ENCODE measurements at places on chromosomes 2 and 18. TPM values are rescaled to one million over a fixed set of nuclear protein-coding genes. Genes with fewer than 3 reads are reported as not detected.

DNA sequence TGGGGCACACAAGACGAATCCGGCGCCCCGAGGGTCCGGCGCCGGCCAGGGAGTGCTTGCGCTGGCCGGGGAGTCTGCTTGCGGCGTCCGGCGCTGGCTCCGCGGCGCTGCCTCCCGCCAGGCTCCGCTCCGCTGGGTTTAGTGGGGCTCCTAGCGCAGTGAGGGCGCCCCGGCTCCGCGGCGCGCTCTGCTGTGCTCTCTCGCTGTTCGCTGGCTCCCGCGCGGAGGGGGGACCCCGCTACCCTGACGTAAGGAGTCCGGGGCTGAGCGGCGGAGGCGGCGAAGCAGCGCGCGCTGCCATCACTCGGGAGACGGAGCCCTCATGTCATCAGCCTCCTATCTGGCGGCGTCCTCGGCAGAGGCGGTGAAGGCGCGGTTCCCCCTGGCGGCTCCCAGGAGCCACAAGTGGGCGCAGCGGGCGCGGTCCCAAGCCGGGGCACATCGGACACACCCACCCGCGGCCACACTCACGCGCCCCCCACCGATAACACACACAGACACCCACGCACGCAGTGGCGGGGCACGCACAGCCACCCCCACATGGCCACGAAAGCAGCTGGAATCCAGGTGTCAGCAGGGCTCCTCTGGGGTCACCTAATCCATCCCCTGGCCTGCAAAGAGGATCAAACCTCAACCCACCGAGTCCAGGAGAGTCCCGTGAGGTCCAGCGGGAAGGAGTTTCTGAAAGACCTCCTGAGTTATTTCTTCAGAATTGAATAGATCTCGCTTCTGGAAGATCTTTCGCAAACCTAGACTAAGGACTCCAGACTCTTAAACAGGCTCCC lies at the start of gene C1QL2:
Gene C1QL2 (minus strand): TSS at position 189 of the 785 bp plus-strand sequence. CDS start 482 bp downstream, outside the sequence.
- DNase-seq = no peak

Gene CHRND
- 0.59 TPM for polyA plus RNA-seq

GRCh38 chr2:240269886-240270285 lies 129.4 kb upstream of the OTOS start:
- no peak for DNase-seq

GRCh38 chr18:22166069-22166950 lies 3.1 kb upstream of the GATA6 start:
- DNase-seq = no peak

- peak; percentile 72 for DNase-seq
Measured at GRCh38 chr2:41836948-41837347, 210.9 kb upstream of the PKDCC start.

DNA sequence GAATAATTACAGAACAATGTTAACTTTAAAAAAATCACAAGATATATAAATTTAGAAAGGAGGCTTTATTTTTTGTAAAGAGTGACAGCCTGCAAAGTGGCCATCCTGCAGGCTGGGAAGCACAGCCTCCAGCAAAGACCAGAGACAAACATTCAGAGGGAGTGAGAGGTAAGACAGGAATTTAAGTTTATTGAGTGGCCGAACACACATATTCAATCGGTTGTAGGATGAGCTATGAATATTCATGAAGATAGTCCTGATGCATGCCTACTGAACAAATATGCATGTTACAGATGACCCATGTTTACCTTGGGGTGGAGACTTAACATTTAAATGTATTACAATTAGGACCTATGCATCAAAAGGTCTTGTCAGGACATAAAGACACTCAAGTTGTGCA lies 33.4 kb upstream of the HNRNPA3 start:
- no peak for DNase-seq

Gene GDF7
- polyA plus RNA-seq = 1.9 TPM

- no peak for DNase-seq
Measured at GRCh38 chr18:44423814-44424644, 256.7 kb upstream of the SETBP1 start.

- no peak for DNase-seq
Measured at GRCh38 chr2:191115804-191116203, 35.0 kb downstream of the STAT4 start.

Gene NEURL3
- polyA plus RNA-seq = 5.9 TPM

Gene GALNT14
- polyA plus RNA-seq = 37.6 TPM

DNA sequence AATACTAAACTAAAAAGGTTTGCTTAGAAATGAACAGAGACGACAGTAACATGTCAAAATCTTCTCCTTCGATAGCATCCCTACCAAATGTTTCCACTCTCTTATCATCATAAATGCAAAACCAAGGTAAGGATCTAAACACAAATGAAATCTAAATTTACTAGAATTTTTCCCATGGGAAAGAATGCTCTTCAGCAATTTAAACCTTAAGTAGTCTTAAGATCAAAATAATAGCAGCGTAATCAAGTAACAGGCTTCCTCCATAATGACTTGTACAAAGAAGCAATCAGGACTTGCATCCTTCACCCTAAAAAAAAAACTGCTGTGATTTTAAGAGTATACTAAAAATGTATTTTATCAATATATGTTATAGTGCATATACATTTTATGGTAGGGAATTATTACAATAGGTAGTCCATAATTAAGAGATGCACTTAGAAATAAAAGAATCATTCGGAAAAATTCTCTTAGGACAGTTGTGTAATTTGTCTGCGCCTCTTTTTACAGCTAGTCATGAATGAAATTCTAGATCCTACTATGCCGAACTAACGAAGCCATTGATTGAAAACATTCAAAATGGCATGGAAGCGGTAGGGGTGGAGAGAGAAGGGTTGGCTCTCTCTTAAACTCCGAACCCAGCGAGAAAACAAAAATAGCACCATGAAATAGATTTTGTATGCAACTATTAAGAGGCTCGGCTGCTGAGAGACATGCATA lies 1.3 kb downstream of the PGAP1 start:
- peak; percentile 33 for DNase-seq

Gene CYP26B1
- 13.0 TPM for polyA plus RNA-seq

Gene MC5R
- polyA plus RNA-seq = 0.13 TPM

DNA sequence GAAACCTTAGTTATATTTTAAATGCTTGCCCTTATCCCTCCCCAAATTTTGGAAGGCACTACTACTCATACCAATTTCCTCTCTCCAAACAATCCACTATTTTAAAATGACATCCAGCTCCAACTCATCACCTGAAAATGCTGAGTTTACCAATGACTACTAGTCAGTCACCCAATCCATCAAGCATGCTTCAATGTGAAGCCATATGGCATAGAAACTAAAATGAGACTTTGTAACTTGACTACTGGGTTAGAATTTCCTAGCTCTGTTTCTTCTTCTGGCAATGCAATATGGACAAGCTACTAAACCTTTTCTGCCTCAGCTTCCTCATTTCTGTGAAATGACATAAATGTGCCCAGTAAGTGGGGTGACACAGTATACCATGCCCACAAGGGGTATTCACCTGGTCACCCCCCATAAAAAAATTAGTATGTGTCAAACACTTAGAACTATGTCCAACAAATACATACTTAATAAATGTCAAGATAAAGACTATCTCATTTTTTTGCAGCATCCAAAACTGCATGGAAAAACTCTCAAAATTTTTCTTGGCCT lies 10.0 kb upstream of the STPG4 start:
- no peak for DNase-seq

DNA sequence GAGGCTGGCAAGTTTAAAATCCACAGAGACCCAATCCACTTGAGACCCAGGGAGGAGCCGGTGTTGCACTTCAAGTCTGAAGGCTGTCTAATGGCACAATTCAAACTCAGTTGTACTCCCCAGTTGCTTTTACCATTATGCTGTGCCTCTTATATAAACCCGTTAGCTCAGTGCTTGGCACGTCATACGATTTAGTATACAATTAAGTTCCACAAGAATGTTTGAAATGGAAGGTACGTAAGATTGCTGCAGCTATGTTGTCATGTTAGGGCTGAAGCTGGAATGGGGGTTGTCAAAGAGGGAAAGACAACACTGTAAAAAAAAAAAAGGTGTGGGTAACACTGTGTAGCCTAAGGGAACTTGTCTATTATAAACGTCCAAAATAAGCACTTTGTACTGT lies 30.2 kb downstream of the LIMS1 start:
- no peak for DNase-seq

Gene REG1B
- not detected for polyA plus RNA-seq

Gene LHCGR
- 0.24 TPM for polyA plus RNA-seq

DNA sequence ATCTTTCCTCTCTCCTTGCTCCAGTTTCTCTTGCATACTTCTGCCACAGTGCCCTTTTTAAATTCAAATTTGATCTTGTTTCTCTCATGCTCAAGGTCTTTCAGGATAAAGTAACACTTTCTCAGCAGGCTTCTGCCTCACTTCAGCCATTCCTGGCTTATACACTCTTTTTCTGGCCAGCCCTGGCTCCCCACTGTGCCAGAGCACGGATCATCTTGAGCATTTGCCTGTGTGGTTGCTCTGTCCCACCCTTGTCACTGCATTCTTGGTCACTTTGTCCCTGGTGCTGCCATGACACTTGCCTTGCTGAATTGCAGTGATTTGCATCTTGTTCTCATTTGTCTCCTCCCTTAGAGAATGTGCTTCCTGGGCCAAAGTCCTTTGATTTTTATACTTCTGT lies 634.3 kb downstream of the TMEM182 start:
- DNase-seq = no peak

- DNase-seq = no peak
Measured at GRCh38 chr18:79601234-79601633, 78.4 kb upstream of the CTDP1 start.

Gene SLC16A14
- polyA plus RNA-seq = 7.6 TPM

DNA sequence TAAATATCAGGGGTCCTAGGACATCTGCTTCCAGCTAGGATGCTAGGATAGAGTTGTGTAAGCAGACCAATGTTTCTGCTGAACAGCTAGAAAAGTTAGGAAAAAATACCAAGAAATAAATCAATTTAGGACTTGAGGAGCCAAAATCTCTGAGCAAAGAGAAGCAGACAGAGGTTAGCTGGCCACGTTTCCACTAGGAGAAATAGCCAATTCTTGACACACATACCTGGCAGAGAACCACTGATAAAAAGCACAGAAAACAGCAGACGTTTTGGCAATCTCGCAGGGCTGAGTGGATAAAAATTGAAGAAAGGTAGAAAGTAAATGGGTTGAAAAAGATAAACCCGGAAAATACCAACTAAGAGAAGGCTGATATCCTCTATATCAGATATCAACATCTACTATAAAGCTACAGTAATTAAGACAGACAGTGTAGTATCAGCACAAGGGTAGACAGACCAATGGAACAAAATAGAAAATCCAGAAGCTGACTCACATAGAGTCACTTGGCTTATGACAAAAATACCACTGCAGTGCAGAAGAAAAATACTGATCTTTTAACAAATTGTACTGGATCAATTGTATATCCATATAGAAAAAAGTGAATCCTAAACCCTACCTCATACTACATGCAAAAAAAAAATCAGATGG lies 306.1 kb upstream of the KLHL29 start:
- DNase-seq = no peak

- no peak for DNase-seq
Measured at GRCh38 chr2:59968441-59968840, 585.0 kb downstream of the BCL11A start.

GRCh38 chr2:215612786-215613185 lies 176.9 kb upstream of the FN1 start:
- no peak for DNase-seq

Gene ZNG1B
- 62.5 TPM for polyA plus RNA-seq

Gene UGT1A3
- not detected for polyA plus RNA-seq

GRCh38 chr18:58516514-58517285 lies 112.2 kb downstream of the ALPK2 start:
- no peak for DNase-seq

DNA sequence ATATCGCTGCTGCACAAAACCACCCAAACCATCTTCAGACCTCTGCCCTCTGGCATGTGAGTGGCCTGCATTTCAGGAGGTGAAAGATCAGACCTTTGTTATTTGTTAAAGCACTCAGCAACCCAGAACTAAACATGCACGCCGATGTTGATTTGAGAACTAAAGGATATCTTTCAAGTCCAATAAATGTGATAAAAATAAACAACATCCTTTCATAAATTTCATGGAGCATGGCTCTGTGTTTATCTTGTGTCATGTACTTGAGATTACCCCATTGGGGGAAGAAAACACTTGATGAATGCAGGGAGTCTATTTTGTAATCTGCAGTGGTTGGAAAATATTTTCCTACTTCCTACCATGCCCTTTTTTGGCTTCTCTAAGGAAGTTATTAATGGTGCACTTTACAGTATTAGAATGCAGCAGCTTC lies 70.8 kb upstream of the GATA6 start:
- DNase-seq = no peak
